DMS53 (cell line): ENCODE measurements at places on chromosomes 2 and 18.
A peak's percentile ranks its signal among the peaks of the same experiment; 100 is the strongest.

GRCh38 chr2:132632000-132632649, 37.9 kb downstream of the LYPD1 start:
- DNase-seq: no peak

GRCh38 chr2:132977812-132978529, 308.0 kb upstream of the LYPD1 start:
- DNase-seq: no peak

- DNase-seq: no peak
These were observed 81.3 kb downstream of the MYOM1 start for GRCh38 chr18:3138274-3138975.

- peak; percentile 4 for DNase-seq
These were observed 930.1 kb upstream of the TMEFF2 start for GRCh38 chr2:193124815-193125214.

DNA sequence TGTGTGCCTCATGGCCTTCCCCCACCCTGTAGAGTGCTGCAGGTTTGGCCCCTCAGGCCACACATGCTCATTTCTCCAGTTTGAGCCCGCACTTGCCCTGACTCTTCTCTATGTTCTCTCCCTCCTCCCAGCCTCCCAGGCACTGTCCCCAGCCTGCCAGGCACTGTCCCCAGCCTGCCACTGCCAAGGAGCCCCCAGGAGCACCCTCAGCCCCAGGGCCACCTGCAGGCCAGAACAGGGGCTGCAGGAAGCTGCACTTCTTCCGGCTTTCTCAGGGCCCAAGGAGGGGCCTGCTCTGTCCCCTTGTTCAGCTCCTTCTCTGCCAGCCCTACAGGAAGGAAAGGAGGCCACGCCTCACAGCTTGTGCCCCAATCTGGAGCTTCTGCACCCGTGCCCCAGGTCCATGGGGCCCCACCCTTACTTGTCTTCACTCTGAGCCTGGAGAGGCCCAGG, 31.6 kb downstream of the CYP26B1 start:
- DNase-seq: peak; percentile 16

- peak; percentile 43 for DNase-seq
These were observed 35.9 kb downstream of the AFF3 start for GRCh38 chr2:100106460-100106859.
